ENCODE measurements at places on chromosomes 3 and 15.

- DNase-seq: no peak
Observed at GRCh38 chr15:50820808-50821382, 55.4 kb upstream of the SPPL2A start.

- DNase-seq: no peak
Observed at GRCh38 chr3:353191-353739, 156.7 kb downstream of the CHL1 start.

DNA sequence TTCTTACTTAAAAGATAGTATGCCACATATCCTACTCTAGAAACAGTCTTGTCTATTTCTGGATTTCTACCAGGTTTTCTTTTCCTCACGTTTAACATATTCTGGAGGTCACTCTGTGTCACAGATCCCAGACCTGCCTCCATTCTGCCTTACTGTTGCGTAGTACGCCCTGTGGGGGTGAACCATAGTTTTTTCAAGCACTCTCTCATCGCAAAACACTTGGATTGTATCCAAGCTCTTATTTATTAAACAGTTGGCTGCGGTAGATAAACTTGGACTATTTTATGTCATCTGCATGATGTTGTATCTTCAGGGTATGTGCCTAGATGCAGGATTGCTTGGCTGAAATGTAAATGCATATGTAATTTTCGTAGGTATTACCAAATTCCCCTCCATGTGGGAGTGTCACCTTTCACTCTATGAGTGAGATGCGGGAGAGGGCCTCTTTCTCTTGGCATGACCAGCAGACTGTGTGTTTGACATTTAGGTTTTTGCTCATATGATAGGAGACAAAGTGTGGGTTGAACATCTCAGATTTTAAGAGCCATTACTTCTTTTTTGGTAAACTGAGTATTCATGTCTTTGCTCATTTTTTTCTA lies 55.8 kb downstream of the ABTB1 start:
- no peak for DNase-seq

DNA sequence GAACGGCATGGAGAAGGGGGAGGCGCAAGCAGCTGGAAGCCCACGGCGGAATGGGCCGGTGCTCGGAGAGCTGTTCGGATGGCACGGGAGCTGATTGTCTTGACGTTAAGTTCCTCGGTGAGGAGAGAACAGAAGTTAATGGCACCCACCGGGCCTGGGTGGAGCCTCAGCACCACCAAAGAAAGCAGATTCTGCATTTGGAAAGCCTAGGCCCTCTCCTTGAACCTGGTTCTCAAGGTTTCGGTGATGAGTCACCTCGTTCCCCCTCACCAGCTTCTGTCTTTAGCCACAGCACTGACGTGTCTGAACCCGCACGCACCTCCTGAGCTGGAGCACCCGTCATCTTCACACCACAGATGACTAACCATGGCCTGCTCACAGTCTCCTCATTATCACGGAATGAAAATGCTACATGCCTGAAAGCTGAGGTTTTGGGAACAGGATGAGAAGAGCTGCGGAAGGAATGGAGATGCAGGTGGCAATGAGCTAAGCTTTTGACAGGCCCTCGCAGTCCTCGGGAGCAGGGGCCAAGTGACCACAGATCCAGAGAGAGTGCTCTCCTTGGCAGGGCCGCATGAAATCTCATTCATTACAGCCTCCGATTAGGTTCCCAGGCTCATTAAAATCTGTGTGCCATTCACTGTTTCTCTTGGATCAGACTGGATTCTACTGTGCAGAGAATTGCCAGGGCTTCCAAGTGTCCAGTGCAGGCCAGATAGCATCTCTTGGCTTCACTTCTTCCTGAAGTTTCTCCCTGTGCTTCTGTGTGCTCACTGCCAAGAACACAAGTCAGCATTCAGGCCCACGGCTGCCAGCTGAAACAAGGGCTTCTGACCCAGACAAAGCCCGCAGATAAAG lies 96.3 kb upstream of the DLG1 start:
- DNase-seq: peak; percentile 96

- no peak for DNase-seq
Observed at GRCh38 chr15:100757661-100758060, 122.0 kb upstream of the ALDH1A3 start.

DNA sequence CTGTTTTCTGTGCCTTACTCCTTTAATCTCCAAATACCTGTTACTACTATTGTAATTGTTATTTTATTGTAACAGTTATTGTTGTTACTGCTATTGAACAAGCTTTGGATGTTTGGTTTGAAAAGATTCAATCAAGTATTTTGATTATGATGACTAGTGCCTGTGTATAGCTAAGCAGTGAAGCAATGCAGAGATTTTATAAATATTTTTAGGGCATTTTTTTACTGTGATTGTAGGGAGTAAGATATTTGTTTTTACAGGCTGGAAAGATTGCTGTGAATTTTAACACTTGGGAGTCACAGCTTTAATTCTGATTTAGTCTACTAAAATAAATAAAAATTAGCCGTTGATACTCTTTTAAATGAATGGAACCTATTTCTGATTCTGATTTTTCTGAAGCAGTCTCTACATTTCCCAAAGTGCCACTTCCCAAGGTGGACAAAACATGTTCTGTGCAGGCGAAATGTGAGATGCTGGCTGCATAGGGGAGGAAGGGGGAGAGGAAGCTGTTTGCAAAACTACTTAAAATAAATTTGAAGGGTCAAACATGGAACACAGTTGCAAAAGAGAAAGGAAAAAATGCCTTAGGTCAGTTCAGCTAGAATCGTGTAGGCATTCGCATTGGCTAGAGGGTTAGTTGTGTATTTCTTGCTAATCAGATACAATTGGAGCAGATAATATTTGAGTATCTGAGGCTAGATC lies 25.7 kb downstream of the EEFSEC start:
- DNase-seq: no peak

DNA sequence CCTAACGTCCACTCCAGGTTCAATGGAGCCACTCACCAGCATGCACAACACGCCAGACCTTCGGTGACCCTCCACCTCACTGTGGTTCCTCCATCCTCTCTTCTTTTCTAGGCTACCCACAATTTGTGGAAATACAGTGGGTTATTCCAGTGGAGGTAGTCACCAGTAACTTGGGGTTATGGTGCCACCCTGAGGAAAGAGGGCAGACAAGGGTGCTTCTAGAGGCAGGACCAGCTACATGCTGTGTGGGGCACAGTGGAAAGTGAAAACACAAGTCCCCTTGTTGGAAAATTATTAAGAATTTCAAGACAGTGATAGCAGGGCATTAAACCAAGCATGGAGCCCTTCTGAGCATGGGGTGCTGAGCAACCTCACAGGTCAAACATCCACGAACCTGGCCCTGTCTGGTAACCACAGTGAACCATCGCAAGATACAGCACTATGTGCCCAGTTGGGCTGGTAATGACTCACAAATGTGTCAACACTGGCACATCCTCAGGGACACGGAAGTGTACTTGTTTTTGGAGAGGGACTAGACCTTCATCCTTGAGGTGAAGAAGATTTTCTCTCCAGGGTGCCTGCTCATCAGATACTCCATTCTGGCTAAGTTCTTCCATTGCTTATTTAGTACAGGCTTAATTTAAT lies 166.7 kb downstream of the STT3B start:
- DNase-seq: no peak

- DNase-seq: no peak
Observed at GRCh38 chr15:73751511-73751898, 1.6 kb downstream of the INSYN1 start.

DNA sequence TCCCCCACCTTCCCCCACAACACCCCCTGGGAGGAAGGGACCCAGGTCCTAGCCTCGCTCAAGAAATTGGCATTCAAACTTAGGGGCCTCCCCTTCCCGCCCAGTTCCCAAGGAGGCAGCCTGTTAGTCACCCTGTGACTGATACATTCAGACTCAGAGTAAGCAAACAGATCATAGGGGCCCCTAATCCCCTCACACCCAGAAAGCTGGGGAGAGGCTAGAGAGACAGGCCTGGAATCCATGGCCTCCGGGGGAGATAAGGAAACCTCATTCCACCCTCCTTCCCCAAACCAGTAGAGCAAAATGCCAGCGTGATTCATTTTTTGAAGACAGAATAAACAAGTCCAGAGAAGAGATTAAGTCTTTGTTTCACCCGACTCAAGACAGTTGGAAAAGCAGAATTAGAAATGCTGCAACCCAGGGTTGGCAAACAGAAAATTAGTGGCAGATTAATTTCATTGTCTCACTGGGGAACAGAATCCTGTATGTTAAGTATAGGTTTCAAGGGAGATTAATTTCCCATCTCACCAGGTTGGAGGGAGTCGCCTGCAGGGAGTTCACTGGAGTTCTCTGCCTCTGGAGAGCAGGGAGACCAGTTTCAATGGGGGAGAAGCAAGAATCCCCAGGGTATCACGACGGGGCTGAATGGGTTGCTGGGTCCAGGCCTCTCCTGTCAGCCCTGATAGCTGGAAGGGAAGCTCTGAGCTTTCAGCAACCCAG lies 268.3 kb downstream of the UACA start:
- DNase-seq: peak; percentile 89

- no peak for DNase-seq
Observed at GRCh38 chr15:88619796-88620195, 1.3 kb upstream of the AEN start.

DNA sequence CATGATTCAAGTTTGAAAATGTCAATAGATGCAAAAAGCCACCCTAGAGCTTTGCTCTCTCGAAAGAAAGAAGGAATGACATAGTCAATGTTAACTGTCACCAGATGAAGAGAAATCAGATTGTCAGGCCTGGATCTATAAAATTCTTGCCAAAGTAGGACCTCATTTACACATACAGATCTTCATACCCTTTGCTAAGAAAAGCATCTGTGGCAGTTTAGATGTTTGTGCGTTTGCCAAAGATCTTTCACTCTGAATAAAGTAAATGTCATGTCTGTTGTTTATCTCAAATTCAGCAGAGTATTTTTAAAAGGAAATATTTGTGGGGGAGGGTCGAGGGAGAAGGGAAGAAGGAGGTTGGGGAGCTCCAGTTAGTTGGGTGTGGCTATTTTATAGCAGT lies 119.4 kb downstream of the FEZF2 start:
- no peak for DNase-seq

- DNase-seq: no peak
Observed at GRCh38 chr15:70786996-70787395, 23.6 kb upstream of the UACA start.

DNA sequence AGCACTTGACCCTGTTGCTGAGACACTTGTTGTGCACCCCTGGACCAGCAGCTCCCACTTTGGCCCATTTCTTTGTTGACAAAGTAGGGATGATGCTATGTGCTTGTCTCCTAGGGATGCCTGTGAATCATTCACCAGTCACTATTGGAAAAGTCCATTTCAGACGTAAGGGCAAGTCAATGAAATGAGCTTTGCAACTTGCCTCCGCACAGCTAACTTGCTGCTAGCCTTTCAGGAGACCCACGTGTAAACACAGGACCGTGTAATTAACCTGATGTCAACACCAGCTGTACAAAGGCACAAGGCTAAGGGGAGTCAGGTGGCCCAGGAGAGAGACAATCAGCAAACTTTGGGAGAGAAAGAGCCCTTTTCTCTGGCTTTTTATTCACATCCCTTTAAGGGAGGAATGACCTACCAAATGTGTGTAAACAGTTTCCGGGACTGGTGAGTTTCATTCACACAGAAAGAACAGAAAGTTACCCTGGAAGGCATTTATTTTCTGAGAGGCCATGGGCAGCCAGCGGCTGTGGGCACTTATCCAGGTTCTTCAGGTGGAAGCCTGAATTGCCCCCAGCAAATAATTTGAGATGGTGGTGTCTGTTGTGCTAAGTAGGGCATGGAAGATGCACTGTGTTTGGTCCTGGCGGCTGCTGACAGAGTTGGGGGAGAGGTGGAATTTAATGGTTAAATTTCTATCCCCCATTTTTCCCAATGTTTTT lies 54.0 kb downstream of the TIPARP start:
- peak; percentile 39 for DNase-seq

DNA sequence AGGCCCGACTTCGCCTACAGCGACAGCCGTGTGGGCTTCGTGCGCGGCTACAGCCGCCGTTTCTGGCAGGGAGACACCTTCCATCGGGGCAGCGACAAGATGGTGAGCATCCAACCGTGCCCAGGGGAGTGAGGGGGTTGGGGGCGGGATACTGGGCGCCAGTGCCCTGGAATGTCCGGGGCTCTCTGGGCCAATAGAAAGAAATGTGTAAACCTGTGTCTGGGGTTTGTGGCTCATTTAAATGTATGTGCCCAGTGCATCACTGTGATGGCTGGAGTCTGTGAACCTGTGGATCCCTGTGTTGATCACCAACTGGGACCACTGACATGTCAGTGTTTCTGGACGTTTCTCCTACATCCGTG lies 423 bp downstream of the CHAC1 start:
- DNase-seq: no peak

- no peak for DNase-seq
Observed at GRCh38 chr3:153055217-153055616, 106.8 kb upstream of the RAP2B start.

DNA sequence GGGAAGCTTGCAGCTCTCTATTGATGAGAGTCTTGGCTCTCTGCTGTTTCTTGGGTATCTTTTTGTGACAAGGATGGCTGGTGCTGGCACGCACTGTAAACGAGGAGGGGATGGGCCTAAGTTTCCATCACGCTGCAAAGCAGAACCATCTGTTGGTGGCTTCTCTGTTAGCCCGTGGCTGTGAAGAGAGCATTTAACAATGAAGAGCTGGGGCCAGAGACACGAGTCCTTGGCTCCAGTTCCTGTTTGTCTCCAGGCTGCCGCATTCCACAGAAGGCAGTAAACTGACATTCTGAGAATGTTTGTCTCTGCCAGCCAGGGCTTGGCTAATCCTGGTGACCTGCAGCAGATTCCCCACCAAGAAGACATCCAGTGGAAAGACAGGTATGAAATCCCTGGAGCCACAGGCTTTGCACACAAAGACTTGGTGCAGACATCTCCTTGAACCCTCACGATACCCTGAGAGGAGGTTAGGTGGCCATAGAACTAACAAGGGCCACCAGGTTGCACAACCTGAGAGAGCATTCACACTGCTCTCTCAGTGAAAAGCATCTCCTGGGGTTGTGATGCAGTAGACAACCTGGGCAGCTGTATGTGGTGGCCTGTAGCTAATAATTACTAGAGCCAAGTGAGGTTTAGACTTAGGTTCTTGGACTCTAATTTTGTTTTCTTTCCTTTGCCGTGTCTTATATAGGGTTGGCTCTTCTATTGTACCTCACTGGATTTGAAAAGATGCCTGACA lies 130.9 kb downstream of the ASB7 start:
- peak; percentile 90 for DNase-seq

DNA sequence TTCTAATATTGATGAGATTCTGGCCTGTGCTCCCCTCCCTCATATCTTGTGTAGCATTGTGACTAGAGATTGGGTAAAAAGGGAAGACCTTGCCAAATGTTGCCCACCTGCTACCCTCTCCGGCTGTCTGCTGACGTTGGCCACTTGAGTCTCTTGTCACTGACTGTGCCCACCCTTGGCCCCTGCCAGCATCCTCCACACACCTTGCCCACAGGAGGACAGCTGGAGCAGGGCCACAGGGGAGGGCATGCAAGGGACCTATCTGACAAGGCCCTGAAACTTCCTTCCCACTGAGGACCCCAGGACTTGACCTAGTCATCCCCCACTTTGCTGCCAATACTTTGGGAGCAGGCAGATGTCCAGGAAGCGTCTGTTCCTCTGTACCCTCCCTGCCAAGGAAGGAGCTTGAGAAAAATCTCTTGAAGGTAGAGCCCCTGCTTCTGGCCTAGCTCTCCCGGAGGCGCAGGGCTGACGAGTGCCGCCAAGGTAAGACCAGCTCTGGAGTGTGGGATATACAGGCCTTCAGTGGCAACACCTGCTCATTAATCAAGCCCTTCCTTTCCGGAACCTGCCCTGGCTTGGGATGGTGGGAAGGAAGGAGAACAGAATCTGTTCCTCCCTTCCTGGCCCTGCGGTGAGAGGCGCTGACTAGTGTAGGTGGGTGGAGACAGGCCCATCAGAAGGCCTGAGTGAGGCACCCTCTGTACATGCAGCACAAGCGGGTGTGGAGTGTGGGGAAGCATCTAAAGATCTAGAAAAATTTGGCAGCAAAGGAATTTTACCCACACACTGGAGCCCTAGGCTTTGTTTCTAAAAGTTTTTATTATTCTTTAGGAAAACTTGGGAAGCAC lies 4.9 kb upstream of the PAK6 start:
- DNase-seq: no peak

Data from AG08395 (cell line).